ENCODE measurements at places on chromosomes 4 and X. TPM values are rescaled to one million over a fixed set of nuclear protein-coding genes. Genes with fewer than 3 reads are reported as not detected.

GRCh38 chrX:12685541-12685940 is 105.7 kb upstream of the PRPS2 start:
- no peaks in the 10 kb centered on the region for H3K4me1 ChIP-seq
- no peak overlapping the region for H3K27ac ChIP-seq
- no peaks in the 10 kb centered on the region for H3K27me3 ChIP-seq
- DNase-seq = no peak
- H3K4me3 ChIP-seq = no peak overlapping the region

- no peak for DNase-seq
- peaks cover 13% of the 10 kb centered on the region for H3K27me3 ChIP-seq
- no peak overlapping the region for H3K27ac ChIP-seq
- no peaks in the 10 kb centered on the region for H3K36me3 ChIP-seq
Measured at GRCh38 chr4:48470570-48470969, 12.6 kb upstream of the SLC10A4 start.

DNA sequence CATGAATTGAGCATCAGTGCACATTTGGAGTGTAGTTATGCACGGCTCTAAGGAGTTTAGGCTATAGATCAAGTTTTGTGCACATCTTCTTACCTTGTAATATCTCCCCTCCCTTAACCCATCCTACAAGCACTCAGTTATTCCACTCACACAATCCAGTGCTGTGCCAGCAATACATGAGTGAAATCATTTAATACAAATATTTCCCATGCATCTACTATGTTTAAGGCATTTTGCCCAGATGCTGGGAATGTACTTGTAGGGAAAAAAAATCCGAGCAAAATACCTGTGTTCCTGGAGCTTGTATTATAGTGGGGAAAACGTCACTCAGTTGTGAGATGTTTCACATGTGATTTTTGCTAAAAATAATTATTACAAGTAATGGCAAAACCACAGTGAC is 191.6 kb upstream of the LDB2 start:
- H3K4me1 ChIP-seq = no peaks in the 10 kb centered on the region
- DNase-seq = no peak
- no peak overlapping the region for H3K4me3 ChIP-seq

GRCh38 chr4:184792950-184793555 is 32.7 kb downstream of the ACSL1 start:
- H3K4me3 ChIP-seq = no peak overlapping the region
- H3K4me1 ChIP-seq = peaks cover 34% of the 10 kb centered on the region
- H3K27me3 ChIP-seq = no peaks in the 10 kb centered on the region

GRCh38 chr4:47485768-47486167 is 693 bp downstream of the ATP10D start:
- peak overlapping the region; percentile 91 for H3K4me3 ChIP-seq
- H3K27ac ChIP-seq = peak overlapping the region; percentile 95
- no peak for DNase-seq
- peaks cover 29% of the 10 kb centered on the region for H3K4me1 ChIP-seq

GRCh38 chr4:10130178-10130888 is 13.7 kb upstream of the WDR1 start:
- no peaks in the 10 kb centered on the region for H3K27me3 ChIP-seq
- no peaks in the 10 kb centered on the region for H3K36me3 ChIP-seq
- no peak overlapping the region for H3K4me3 ChIP-seq
- H3K27ac ChIP-seq = no peak overlapping the region
- DNase-seq = no peak
- no peaks in the 10 kb centered on the region for H3K4me1 ChIP-seq

GRCh38 chrX:40506201-40506985 is 74.4 kb upstream of the ATP6AP2 start:
- H3K36me3 ChIP-seq = no peaks in the 10 kb centered on the region
- H3K27ac ChIP-seq = no peak overlapping the region
- H3K4me1 ChIP-seq = no peaks in the 10 kb centered on the region
- no peaks in the 10 kb centered on the region for H3K27me3 ChIP-seq
- no peak overlapping the region for H3K4me3 ChIP-seq

- peaks cover 13% of the 10 kb centered on the region for H3K4me1 ChIP-seq
- DNase-seq = no peak
- H3K4me3 ChIP-seq = no peak overlapping the region
- no peaks in the 10 kb centered on the region for H3K36me3 ChIP-seq
- no peak overlapping the region for H3K27ac ChIP-seq
Measured at GRCh38 chr4:54281054-54281766, 52.1 kb downstream of the PDGFRA start.

GRCh38 chr4:93645120-93645519 is 183.4 kb upstream of the ATOH1 start:
- DNase-seq = no peak
- H3K27me3 ChIP-seq = no peaks in the 10 kb centered on the region
- no peaks in the 10 kb centered on the region for H3K36me3 ChIP-seq
- no peaks in the 10 kb centered on the region for H3K4me1 ChIP-seq
- H3K27ac ChIP-seq = no peak overlapping the region

DNA sequence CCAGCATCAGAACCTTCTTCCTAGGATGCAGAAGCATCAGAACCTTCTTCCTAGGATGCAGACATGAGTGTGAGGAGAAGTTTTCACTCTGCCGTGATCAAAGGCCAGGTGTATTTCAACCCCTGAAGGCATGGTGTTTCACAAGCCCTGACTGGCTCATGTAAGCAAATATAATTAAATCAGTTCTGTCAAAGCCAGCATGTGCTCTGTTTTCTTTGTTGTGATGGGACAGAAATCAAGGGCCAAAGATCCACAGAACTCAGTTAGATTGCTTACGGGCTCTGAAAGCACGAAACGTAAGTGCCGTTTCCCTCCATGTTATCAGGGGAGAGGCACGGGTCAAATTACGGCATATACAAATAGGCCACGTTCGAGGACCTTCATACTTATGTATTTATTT is 32.0 kb upstream of the CLDN24 start:
- no peak for DNase-seq
- no peak overlapping the region for H3K27ac ChIP-seq
- H3K4me3 ChIP-seq = no peak overlapping the region
- peaks cover 3% of the 10 kb centered on the region for H3K27me3 ChIP-seq
- no peaks in the 10 kb centered on the region for H3K36me3 ChIP-seq

DNA sequence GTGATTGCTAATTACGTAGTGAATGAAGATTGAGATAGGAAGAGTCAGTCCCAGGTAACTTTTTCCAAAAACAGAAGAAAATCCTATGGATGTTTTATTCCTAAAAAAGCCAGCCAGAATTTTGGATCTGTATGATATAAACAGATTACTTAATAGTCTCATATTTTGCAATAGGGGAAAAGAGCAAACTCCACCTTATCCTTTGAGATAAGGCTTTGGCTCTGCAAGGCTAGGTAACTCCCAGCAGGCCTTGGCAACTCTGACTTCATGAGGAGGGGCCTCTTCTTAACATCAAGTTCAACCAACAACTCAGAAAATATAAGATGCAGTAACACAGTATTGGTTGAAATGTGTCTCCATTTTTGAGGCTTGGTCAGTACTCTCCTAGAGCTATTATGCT is 98.7 kb upstream of the SLC4A4 start:
- no peaks in the 10 kb centered on the region for H3K36me3 ChIP-seq
- peaks cover 5% of the 10 kb centered on the region for H3K27me3 ChIP-seq
- H3K4me1 ChIP-seq = no peaks in the 10 kb centered on the region
- H3K4me3 ChIP-seq = no peak overlapping the region
- no peak overlapping the region for H3K27ac ChIP-seq

Gene ARHGAP36
- not detected for total RNA-seq

Measured in activated CD4-positive, alpha-beta T cell treated with anti-CD3 and anti-CD28 coated beads, Interleukin-2, amount 10 ng/mL, durations not matched to agents 7 days and 5 days (primary cell).